ENCODE measurements at places on chromosomes 5 and 9. TPM values are rescaled to one million over a fixed set of nuclear protein-coding genes. Genes with fewer than 3 reads are reported as not detected.

DNA sequence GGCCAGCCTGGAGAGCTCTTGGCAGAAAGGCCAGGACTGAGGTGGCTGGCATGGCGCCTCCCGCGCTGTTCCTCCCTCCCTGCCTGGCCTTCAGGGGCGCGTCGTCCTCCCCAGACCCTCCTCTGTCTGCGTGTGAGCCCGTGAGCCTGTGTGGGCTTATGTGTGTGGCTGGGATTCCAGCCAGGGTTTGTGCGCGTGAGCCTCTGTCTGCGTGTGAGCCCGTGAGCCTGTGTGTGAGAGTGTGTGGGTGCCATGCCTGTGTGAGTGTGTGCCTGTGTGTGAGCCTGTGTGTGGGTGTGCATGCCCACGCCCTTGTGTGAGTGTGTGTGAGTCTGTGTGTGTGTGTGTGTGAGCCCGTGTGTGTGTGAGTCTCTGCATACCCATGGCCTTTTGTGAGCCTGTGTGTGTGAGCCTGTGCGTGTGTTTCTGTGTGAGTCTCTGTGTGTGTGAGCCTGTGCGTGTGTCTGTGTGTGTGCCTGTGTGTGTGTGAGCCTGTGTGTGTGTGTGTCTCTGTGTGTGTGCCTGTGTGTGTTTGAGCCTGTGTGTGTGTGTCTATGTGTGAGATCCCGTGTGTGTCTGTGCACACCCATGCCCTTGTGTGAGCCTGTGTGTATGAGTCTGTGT, 13.0 kb downstream of the RXRA start:
- DNase-seq = no peak

DNA sequence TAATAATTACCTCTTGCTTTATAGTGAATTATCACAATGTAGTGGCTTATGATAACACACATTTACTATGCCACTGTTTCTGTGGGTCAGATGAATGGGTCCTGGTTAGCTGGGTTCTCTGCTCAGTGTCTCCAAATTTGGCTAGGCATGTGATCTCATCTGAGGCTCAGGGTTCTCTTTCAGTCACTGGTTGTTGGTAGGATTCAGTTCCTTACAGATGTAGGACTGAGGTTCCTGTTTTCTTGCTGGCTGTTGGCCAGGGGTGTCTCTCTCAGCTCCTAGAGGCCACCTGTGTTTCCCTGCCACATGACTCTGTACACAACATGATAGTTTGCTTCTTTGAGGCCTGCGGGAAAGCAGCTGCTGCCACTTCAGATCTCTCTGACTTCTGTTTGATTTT, 7.1 kb downstream of the NFX1 start:
- no peak for DNase-seq

The SLC34A3 gene
- 0.27 TPM for total RNA-seq

The TLN1 gene
- 136 TPM for total RNA-seq

GRCh38 chr5:173720953-173721600, 104.6 kb upstream of the BOD1 start:
- DNase-seq = no peak

The CCDC127 gene
- 8.8 TPM for total RNA-seq

GRCh38 chr9:127366594-127366993, 30.4 kb upstream of the SLC2A8 start:
- no peak for DNase-seq

DNA sequence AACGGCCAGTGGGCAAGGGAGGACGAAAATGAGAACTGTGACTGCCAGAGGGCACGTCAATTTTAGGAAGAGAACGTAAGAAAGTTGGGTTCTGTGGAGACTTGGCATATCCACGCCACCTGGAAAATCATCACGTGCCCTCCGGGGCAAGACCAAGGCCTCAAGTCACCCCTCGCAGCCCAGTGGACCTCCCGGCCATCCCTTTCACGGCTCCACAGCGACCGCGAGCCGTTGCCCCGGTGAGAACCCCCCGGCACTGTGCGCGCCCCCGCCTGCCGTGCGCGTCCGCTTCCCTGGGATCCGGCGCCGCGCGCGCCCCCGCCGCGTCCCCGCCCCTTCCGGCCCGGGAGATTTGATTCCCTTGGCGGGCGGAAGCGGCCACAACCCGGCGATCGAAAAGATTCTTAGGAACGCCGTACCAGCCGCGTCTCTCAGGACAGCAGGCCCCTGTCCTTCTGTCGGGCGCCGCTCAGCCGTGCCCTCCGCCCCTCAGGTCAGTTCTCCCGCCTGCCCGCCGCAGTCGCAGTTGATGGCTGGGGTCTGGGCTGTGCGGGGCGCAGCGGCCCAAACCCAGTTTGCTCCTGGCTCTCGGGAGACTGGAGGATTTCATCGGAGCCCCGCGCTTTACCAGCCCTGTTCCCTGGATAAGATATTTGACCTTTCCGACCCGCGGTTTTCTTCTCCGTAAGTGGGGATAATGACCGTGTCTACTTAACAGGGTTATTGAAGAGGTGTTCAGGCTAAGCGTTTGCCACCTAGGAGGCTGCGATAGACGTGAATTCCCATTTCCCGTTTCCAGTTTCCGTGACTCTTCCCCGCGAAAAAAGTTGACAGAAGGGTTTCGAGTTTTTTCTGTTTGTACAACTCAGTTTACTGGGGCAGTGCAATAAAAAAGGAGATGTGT, at the start of gene MELK:
Gene MELK, plus strand, starts transcription at position 381 of the 904 bp plus-strand sequence. CDS start 8,787 bp downstream, outside the sequence.
- peak; percentile 83 for DNase-seq

The ATP10B gene
- total RNA-seq = 1.7 TPM

The LCN1 gene
- total RNA-seq = not detected

GRCh38 chr9:22590336-22591033, 143.9 kb downstream of the DMRTA1 start:
- DNase-seq = no peak

The SNAPC3 gene
- total RNA-seq = 47.6 TPM

The GADD45G gene
- 1.8 TPM for total RNA-seq

DNA sequence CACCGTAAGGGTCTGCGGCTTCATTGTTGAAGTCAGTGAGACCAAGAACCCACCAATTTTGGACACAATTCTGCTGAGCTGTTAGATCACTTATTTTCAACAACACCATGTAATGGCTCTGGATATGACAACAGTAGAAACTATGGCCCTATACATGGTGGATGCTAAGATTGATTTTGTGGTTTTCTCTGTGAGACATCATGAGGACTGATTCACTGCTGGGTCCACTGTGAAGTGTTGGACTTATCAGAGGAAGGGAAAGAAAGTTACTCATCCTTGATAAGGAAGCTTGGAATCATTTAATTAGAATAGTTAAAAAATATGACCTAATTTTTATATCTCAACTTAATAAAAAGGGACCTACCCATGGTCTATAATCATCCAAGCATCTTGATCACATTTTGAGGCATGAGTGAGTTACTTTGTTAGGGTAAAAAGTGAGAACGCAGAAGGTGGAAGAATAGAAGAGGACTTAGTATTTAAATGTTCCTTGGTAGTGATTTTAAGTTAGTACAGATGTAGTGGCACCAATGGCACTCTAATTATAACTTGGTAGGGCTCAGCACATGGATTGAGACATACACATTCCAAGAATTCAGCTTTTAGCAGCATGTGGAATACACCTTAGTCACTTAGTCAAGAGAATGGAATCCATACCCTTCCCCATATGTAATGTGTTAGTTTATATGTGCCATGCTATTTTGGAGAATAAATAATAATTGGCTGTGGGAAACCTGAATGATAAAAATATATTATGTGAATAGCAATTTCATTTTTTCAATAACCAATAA, 123.5 kb upstream of the CD180 start:
- no peak for DNase-seq

The PCDHGC5 gene
- total RNA-seq = 1.2 TPM

The SMIM15 gene
- total RNA-seq = 56.4 TPM

- no peak for DNase-seq
These were observed 69.4 kb downstream of the PSMB7 start for GRCh38 chr9:124345751-124346281.

GRCh38 chr5:96503501-96504236, 70.6 kb upstream of the PCSK1 start:
- no peak for DNase-seq

- DNase-seq = no peak
These were observed 78.7 kb downstream of the HSPA4 start for GRCh38 chr5:133130387-133131118.

DNA sequence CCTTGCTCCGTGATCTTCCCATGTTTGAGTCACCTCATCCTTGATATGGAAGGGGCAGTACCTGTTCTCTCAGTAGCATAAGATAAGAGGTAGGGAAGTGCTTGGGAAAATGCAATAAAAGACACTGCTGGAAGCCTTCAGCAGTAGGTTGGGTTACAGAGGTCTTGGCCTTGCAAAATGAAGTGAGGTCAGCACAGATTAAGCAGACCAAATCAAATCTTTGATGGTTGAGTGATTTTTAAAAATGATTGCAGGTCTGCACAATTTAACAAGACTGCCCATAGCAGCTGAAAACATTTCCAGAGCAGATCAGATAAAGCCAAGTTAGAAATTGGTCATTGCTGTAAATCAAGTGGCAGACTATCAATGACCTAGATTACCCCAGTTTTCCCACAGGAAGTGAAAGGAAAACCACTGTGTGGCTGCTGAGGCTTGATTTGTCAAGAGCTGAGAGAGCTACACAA, 32.9 kb downstream of the PALM2AKAP2 start:
- no peak for DNase-seq

DNA sequence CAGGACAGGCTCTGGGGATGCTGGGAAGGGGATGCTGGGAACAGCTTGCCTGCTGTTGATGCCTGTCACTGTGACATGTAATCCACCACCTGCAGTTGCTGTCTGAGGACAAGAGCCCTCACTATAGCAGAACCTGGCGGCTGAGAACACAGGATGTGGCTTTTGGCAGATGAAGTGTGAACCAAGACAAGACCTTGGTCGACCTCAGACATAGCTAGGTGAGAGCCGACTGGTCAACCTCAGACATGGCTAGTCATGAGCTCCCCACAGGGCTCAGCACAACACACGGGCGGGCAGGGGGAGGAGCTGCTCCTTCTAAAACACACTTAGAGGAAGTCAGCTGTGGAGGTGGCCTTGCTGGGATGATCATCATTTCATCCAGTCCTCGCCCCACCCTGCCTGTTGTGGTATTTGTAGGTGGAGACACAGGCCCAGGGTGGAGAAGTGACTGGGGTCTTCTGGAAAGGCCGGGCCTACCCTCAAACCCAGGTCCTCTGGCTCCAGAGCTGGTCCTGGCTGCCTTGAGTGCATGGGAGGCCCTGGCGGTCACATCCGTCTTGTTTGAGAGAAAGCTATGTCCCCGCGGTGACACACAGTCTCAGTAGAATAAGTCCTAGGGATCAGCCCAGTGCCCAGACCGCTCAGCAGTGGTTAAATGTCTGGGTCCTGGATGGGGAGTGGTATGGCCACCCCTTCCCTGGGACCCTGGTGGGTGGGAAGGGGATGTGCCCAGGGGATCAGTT, 6.1 kb downstream of the SUSD3 start:
- no peak for DNase-seq

The SPATA31E1 gene
- not detected for total RNA-seq

The GFI1B gene
- not detected for total RNA-seq

The FOXD4L3 gene
- total RNA-seq = 0.36 TPM

The WNT8A gene
- not detected for total RNA-seq

DNA sequence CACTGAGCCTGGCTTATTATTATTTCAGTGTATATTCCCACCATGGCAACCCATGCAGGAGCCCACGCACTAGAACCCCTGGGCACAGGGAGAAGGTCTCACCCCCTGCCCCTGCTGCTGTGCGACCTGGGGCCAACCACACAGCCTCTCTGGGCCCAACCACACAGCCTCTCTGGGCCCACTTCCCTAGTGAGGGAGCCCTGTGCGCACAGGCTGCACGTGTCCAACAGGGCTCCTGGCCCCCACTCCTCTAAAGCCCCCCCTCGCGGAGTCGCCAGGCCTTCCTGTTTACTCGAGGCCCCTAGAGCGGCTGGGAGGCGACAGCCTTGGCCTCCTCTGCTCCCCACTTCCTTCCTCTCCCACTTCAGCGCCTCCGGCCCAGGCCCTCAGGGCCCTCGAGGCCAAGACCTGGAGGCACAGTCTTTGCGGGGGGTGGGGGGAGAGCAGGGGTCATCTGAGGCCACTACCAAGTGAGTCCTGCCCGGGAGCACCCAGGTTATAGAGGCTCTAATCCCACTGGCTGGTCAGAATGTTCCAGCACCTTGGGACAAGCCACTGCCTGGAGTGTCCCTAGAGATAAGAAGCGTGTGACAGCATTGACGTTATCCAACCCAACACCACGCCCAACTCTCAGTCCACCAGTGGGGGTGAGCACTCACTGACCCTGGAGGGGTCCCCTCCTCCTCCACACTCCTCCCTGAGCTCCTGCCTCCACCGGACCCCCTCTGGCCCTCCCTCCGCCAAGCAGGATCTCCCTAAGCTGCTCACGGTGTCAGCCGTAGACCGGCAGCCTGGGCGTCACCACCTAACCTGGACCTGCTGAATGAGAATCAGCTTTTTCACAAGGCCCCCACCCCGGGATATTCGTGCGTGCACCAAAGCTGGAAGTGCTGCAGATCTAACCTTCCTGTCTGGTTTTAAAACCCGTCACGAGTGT, 7.9 kb upstream of the ENG start:
- no peak for DNase-seq

DNA sequence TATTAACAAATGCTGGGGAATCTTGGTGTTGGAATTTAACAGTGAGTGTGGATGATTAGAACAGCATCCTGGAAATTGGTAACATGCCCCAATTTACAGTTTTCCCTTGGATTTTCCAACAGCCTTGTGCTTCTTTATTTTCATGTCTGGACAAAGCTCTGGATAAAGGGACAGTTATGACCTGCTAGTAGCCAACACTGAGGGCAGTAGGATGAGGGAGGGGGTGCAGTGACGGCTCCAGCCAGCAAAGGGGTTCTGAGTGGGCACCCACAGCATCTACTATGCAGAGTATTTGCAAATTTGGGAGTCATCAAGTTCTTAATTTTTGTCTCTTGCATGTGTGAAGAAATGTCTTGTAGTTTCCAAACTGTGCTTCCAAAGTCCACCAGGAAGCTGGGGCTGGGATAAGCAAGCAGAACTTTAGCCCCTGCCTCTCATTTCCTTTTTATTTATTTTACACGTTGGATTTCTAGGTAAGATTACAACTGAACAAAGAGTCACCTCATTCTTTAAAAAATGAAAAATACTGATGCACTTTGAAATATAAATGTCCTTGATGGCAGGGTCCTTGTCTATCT, 63.0 kb upstream of the SELENOP start:
- no peak for DNase-seq

The STK32A gene
- 1.3 TPM for total RNA-seq

- DNase-seq = no peak
These were observed 74.2 kb downstream of the MAMDC2 start for GRCh38 chr9:70117835-70118319.

GRCh38 chr9:120555839-120556238, 24.1 kb downstream of the CDK5RAP2 start:
- no peak for DNase-seq

DNA sequence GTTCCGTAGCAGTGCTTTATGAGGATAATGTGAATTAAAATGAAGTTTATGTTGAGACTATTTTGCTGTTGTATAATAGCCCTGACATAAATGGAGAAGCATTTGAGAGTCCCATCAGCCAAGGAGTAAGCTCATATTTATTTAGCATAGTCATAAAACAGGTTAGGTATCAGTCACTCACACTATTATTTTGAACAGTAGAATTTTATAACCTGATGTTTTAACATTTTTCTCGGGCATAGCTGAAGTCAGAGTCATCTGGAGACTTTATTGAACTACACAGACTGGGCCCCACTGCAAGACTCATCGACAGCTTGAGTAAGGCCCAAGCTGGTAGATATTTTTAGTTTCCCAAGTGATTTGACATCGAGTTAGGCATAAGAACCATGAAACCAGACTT, 620.3 kb upstream of the WWC1 start:
- DNase-seq = no peak
